ENCODE measurements at places on chromosomes 1 and 21.

DNA sequence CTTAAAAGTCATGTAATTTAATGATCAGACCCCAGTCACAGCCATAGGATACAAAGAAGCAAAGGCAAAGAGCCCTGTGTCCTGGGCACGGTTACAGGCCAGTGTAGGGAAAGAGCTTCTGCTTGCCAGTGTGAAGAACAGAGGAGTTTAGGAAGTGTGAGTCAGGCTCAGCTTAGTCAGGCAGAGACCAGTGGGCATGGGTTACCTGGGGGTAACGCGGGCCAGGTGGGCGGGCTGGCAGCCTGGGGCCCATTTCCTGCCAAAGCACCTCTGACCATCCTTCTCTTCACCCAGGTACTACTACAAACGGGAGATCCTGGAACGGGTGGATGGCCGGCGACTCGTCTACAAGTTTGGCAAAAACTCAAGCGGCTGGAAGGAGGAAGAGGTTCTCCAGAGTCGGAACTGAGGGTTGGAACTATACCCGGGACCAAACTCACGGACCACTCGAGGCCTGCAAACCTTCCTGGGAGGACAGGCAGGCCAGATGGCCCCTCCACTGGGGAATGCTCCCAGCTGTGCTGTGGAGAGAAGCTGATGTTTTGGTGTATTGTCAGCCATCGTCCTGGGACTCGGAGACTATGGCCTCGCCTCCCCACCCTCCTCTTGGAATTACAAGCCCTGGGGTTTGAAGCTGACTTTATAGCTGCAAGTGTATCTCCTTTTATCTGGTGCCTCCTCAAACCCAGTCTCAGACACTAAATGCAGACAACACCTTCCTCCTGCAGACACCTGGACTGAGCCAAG lies 4.7 kb downstream of the ELF3 start:
- no peak for DNase-seq

GRCh38 chr1:202105571-202106339 lies 17.0 kb upstream of the GPR37L1 start:
- no peak for DNase-seq

GRCh38 chr1:226185141-226186036 lies 1.2 kb downstream of the ACBD3 start:
- DNase-seq = peak; percentile 36

DNA sequence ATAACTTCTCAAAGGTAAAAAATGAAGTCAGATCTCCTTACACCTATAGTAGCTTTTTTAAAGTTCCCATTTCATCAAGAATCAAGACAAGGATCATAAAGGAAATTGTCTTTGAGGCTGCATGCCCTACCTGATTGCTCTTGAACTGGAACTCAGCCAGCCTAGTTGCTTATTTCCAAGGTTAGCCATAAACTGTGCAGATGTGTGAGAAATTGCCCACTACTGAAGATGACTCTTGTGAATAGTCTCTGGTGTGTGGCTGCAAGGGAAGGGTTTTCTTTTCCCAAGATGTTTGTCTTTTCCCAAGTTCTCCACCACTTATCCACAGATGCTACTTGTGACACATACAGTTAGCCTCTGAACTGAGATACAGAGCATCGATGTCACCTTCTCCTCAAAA lies 81.7 kb upstream of the DUSP10 start:
- DNase-seq = no peak

DNA sequence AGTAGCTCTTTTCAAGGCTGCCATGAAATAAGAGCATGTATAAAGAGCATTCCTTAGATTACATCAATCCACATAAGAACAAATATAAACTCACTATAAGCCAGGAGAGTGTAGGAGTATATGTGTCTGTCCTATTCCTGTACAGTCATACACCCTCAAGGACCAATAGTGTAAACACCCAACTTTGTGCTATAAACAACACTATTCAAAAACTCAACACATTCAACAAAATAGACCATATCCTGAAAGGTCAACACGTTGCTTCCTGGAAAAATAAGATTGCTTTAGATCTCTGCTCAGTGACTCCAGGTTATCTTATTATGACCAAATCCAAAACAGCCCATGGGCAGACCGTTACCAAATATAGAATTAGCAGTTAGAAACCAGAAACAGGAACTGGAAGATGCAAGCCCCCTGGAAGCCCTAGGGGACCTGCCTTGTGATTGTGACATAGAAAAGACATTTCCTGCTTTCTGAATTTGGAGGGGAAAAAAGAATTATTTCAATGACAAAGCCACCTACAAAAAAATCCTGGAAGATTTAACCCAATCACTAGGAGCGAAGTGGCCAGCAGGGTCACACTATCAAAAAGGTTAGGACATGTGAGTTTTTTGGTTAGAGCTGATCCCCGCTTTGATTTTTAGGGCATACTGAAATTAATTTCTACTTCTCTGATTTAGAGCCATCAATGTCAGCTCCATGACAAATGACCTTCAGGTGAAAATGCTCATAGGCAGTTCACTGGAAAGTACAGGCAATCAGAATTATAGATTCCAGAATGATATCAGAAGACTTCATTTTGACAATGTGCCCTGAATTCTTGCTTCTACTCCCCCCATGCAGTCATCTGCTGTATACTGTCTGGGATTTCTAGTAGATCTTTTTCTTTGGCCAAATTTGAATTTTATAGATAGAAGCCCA lies 59.9 kb downstream of the LRRC8C start:
- peak; percentile 56 for DNase-seq

DNA sequence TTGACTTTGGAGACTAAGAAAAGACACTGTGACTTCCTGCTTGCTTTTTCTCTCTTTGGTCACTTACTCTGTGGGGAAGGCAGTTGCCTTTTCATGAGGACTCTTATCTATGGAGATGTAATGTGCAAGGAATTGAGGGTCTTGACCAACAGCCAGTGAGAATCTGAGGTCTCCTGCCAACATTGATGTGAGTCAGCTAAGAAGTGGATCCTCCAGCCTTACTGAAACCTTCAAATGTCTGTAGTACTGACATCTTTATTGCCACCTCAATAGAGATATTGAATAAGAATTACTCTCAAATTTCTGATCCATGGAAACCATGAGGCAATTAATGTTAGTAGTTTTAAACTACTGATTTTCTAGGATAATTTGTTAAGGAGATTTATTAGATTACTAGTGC lies 598.4 kb downstream of the ADGRL2 start:
- DNase-seq = no peak

GRCh38 chr1:103211073-103211472 lies 102.8 kb upstream of the COL11A1 start:
- no peak for DNase-seq

- DNase-seq = no peak
Measured at GRCh38 chr1:154705544-154705943, 97.6 kb upstream of the ADAR start.

GRCh38 chr1:101178341-101178687 lies 58.5 kb upstream of the S1PR1 start:
- no peak for DNase-seq

DNA sequence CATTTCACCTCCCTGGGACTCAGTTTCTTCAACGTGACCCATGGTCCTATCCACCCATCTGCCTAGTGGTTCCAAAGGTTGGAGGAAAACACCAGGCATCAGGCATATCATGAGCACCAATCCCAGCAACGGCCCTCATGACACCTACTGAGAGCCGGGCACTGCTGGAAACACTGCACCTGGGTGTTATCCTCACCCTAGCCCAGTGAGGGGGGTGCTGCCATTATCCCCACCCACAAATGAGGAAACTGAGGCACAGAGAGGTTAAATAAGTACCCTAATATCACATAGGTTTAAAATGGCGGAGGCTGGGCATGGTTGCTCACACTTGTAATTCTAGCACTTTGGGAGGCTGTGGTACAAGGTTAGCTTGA lies 206.9 kb downstream of the MATN1 start:
- DNase-seq = no peak

DNA sequence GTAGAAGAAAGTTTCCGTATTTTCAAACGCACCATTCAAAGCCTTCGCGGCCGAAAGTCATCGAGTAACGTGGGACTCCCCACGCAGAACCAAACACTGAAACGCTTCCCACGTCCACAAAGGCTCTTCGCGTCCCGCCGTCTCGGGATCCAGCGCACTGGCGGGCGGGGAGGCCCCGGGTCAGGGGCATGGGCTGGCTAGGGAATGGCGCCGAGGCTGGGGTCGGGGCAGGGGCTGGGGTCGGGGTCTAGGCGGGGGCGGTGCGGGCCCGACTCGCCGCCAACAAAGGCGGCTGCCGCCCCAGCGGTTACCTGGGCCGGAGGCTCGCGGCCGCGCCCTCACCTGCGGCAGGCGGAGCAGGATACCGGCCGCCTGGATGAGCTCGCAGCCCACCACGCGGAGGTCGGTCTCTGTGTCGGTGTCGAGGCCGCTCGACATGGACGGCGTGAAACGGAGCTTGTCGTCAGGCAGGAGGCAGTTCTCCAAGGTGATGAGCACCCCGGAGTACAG lies 403 bp downstream of the CCNL2 start:
- peak; percentile 61 for DNase-seq

DNA sequence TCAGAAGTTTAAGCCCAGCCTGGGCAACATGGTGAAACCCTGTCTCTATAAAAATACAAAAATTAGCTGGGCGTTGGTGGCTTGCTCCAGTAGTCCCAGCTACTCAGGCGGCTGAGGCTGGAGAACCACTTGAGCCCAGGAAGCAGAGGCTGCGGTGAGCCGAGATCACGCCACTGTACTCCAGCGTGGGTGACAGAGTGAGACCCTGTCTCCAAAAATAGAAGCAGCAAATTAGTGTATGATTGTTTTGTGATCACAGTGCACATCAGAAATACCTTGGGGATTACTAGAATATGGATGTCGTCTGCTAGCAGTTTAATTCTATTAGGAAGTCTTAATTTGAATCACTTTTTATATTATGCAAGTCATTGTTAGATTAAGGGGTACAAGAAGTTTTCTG lies 59.0 kb downstream of the ZBTB17 start:
- no peak for DNase-seq

GRCh38 chr1:180912801-180913565 lies at the start of gene KIAA1614:
KIAA1614 (plus strand) TSS chr1:180912897; CDS start chr1:180913244, 347 bp downstream.
- peak; percentile 19 for DNase-seq

DNA sequence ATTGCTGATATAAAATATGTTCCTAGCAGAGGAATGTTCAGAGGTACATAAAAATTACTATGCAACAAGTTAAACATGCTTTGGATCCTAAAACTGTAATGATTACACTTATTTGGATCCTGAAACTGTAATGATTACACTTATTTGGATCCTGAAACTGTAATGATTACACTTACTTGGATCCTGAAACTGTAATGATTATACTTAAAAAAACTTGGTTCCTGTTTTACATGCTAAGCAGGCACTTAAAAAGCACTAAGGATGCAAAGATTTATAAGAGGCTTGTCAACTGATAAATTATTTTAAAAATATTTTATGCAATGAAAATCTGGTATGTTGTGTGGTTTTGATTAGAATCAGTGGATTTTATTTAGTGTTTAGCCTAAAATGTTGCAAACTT lies 47.7 kb downstream of the ZNHIT6 start:
- DNase-seq = no peak

- no peak for DNase-seq
Measured at GRCh38 chr1:36818771-36819170, 215.5 kb downstream of the GRIK3 start.

GRCh38 chr21:44880405-44881197 lies 7.1 kb upstream of the PTTG1IP start:
- peak; percentile 92 for DNase-seq

- DNase-seq = peak; percentile 46
Measured at GRCh38 chr1:92728697-92729096, 56.2 kb downstream of the EVI5 start.

- no peak for DNase-seq
Measured at GRCh38 chr1:5998906-5999301, 6.7 kb upstream of the NPHP4 start.

DNA sequence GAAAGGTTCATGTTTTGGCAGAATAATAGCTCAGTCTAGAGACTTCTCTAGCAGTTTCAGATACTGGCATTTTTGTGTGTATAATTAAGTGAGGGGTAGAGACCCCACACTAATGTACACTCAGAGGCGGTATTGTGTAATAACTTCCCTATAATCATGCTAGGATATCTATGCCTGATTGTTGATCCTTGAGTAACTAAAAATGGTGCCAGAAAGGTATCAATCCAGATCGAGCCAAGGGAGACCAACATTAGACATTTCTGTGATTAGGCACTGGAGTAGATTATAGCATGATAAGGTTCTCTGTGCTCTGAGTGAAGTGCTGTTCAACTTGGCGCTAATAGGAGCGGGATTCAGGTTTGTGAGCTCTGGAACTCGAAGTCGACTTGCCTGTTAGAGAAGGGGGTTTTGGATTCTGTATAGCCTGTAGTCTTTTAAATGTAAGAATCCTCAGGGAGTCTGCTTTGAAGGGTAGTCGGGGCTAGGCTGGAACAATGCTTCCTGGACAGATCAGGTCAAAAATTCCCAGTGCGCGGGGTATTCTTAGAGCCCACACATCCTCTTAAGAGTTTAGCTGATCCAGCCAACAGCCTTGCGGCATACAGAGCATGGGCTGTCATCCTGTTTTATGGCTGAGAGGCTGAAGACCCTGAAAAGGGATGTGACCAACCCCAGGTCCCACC lies 24.2 kb downstream of the MAN1C1 start:
- no peak for DNase-seq

DNA sequence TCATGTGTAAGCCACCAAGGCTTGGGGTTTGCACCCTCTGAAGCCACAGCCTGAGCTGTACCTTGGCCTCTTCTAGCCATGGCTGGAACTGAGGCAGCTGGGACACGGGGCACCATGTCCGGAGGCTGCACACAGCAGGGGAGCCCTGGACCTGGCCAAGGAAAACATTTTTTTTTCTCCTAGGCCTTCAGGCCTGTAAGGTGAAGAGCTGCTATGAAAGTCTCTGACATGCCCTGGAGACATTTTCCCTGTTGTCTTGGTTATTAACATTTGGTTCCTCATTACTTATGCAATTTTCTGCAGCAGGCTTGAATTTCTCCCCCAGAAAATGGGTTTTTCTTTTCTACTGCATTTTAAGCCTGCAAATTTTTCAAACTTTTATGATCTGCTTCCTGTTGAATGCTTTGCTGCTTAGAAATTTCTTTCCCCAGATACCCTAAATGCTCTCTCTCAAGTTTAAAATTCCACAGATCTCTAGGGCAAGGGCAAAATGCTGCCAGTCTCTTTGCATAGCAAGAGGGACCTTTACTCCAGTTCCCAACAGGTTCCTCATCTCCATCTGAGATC lies 295.8 kb downstream of the LTN1 start:
- DNase-seq = no peak

- no peak for DNase-seq
Measured at GRCh38 chr1:41861535-41862383, 57.0 kb downstream of the HIVEP3 start.

GRCh38 chr21:37370152-37371040 lies 3.8 kb downstream of the DYRK1A start:
- DNase-seq = peak; percentile 13

DNA sequence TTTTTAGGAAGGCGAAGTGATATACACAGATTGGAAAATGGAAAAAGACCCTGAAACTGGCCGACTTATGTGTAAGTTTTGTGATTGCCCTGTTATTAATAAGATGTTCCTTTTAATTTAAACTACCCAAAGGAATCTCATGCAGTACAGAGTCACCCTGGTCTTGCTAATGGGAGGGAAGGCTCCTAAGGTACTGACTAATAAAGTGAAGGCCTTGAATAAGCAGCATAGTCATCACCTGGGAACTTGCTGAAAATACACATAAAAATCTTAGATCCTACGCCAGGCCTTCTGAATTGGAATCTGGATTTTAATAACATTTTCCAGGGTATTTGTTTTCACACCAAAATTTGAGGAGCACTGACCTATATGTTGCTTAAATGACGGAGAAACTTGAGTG lies 73.4 kb upstream of the MCOLN3 start:
- no peak for DNase-seq

- no peak for DNase-seq
Measured at GRCh38 chr1:231407049-231407448, 15.0 kb downstream of the EGLN1 start.

All from inflammatory macrophage (primary cell).